ENCODE measurements at places on chromosomes 3 and 15. TPM values are rescaled to one million over a fixed set of nuclear protein-coding genes. Genes with fewer than 3 reads are reported as not detected.
A peak's percentile ranks its signal among the peaks of the same experiment; 100 is the strongest.

DNA sequence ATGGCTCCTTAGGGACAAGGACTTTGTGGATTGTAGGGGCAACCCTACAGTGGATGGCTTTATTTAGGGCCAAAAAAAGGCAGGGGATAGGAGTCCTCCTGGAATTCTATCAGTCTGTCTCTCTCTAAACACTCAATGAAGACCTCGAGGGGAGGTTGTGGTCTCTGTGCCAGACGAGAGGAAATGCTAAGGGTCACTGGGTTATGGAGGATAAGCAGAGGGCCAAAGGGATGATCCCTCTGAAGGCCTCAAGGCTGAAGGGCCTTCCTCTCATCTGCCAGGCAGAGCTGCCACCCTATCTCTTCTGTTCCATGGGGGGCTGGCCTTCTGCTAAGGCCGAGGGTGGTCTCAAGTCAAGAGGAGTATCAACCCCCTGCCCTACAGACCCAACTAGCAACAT is 27.0 kb downstream of the PLXNB1 start:
- DNase-seq: no peak

GRCh38 chr3:49170744-49171118 is 667 bp upstream of the KLHDC8B start:
- no peak for DNase-seq

DNA sequence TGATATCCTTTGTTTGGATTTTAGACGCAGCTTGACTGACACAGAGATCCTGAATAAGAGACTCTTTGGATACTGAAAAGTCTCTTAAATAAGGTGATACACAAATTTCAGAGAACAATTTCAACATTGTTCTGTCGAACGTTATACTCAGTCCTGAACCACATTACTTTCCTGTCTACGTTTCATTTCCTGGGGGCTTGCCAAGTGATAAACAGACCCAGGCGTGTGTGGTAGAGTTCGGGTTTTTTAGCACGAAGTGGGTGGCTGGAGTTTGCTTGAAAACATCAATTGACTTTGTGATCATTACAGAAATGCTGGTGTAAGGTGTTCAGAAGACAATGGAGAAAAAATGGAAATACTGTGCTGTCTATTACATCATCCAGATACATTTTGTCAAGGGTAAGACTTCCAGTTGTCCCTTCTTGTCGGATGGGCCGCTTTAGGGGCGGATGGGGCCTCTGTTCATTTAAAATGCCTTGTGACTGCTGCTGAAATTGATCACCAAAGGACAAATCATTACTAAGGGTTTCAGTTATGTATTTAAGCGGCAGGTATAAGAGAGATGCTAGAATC is at the start of gene CD96:
Gene CD96 (plus strand): TSS at position 287 of the 573 bp plus-strand sequence. CDS start 52 bp downstream, at position 339.
- no peak for DNase-seq

DNA sequence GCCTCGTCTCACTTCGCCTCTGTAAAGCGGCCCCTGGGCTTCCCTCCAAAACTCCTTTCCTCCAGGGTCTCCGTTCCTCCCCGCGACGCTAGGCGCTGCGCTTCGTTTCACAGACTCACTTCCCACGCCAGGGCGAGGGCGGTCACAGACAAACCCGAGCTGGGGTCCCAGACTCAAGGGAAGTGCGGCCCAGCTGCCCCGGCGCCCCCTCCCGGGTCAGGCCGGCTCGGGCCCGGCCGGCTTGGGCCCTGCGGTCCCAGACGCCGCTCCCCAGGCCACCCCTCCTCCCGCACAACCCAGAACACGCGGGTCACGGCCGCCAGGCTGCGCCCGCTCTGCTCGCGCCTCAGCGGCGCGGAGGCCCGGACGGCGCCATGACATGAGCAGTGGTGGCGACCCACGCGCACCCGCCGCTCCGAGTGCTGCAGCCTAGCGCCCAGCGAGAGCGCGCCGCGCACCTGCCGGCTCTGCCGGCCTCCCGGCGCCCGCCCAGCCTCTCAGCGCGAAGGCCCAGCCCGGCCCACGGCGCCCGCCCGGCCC is 547 bp downstream of the NUP210 start:
- DNase-seq: peak; percentile 68

DNA sequence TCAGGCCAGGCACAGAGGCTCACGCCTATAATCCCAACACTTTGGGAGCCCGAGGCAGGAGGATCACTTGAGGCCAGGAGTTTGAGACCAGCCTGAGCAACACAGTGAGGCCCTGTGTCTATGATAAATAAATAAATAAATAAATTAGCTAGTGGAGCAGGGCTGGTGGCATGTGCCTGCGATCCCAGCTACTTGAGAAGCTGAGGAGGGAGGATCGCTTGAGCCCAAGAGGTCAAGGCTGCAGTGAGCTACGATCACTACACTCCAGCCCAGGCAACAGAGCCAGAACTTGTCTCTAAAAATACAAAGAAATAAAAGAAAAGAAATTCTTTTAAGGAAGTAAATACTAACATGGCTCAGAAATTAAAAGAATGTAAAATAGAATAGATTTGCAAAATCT is 91.8 kb downstream of the LIPC start:
- no peak for DNase-seq

- DNase-seq: no peak
Observed at GRCh38 chr3:60844256-60844655, 407.0 kb downstream of the FHIT start.

GRCh38 chr15:63038926-63039673 is 3.4 kb upstream of the TPM1 start:
- DNase-seq: no peak

DNA sequence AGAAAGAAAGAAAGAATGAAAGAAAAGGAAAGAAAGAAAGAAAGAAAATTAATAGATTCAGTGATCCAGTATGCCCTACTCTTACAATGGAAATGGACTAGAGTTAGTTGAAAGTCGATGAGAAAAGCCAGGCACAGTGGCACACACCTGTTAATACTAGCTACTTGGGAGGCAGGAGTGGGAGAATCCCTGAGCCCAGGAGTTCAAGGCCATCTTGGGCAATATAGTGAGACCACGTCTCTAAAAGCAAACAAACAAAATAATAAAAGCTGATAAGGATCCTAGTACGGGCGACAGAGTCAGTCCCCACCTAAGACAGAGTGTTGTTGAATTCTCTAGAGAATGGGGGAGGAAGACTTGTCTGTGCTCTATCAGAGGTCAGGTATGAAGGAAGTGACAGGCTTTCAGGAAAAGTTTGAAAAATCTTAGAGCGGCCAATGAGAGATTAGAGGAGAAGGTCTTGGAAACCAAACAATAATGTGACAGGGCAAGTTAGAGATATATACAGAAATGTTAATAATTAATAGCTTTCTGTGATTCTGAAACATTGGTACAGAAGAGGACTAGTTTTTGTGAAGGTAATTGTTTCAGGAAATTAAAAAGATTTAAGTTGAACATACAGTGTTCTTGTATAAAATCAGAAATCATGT is 117.9 kb upstream of the PTX3 start:
- no peak for DNase-seq

- no peak for DNase-seq
Observed at GRCh38 chr3:12363397-12364195, 74.7 kb downstream of the PPARG start.

- DNase-seq: no peak
Observed at GRCh38 chr3:178850450-178851190, 221.0 kb downstream of the ZMAT3 start.

- DNase-seq: peak; percentile 46
Observed at GRCh38 chr3:136277634-136278033, 27.5 kb downstream of the PCCB start.

BLOC1S6 gene
- total RNA-seq: 28.8 TPM

PTX3 gene
- total RNA-seq: 1.4 TPM

AP3B2 gene
- 25.7 TPM for total RNA-seq

NLGN1 gene
- total RNA-seq: 14.8 TPM

PLEKHO2 gene
- total RNA-seq: 20.1 TPM

ADAMTS17 gene
- total RNA-seq: 1.9 TPM

DOCK3 gene
- 4.6 TPM for total RNA-seq
